ENCODE measurements at places on chromosomes 2 and 18. TPM values are rescaled to one million over a fixed set of nuclear protein-coding genes. Genes with fewer than 3 reads are reported as not detected.

DNA sequence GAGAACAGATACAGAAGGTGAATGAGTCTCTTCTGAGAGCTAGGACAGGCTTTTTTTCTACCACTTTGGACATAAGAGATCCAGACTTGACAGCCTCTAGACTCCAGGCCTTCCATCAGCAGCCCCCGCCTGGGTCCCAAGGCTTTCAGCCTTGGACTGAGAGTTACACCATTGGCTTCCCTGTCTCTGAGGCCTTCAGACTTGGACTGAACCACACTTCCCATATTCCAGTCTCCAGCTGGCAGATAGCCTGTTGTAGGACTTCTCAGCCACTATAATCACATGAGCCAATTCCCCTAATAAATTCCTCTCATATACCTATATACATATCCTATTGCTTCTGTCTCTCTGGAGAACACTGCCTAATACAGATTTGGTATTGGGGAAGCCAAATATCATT is 128.2 kb downstream of the MCFD2 start:
- DNase-seq, result no peak

GRCh38 chr18:40159141-40160017 is 1795.7 kb upstream of the PIK3C3 start:
- DNase-seq, result no peak

GRCh38 chr18:3234457-3234856 is 13.1 kb upstream of the MYL12A start:
- DNase-seq, result no peak

DNA sequence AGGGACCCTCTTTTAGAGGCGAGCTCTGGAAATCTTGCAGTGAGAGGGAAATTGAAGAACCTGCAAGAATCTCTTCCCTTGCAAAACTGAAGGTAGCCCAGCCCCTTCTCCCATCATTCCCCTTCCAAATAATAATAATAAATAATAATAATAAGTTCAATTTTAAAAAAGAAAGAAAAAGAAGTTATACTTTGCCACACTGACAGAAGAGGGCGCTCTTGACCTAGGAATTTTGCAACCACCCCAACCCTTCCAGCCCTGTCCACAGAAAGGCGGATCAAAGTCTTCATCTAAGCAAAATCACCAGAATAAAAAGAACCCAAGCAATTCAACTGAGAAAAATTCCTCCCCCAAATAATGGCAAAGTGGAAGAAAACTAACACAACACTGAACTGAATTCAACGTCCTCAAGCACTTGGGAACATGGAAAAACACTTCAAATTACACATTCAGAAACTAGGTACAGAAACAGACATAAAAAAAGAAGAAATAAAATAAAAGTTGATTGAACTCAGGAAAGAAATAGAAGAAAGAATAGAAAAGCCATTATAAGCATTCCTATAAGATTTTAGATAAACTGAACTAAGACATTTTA is 98.9 kb upstream of the GLS start:
- no peak for DNase-seq

GRCh38 chr2:74959106-74959751 is 786 bp downstream of the POLE4 start:
- DNase-seq, result no peak

DNA sequence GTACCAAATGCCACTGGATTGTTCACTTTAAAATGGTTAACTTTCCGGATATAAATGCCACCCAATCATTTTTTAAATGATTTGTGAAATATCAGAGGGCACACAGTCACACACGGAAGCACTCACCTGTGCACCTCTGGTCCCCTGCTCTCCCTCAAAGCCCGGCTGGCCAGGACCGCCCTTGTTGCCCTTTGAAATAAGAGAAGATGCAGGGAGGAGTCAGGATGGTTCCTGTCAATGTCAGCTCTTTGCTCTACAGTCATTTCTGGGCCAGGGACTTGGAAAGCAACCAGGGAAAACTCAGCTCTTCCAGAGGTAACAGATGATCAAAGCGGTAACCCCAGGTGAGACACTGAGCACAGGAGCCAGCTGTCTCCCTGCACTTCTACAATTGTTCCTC is 60.7 kb downstream of the COL6A3 start:
- DNase-seq, result no peak

GRCh38 chr2:234960175-234961088 is 8.6 kb downstream of the SH3BP4 start:
- DNase-seq, result no peak

- DNase-seq, result no peak
Observed at GRCh38 chr2:20422402-20423271, 24.2 kb upstream of the RHOB start.

GRCh38 chr2:30147715-30148610 is 1.2 kb downstream of the YPEL5 start:
- no peak for DNase-seq

- DNase-seq, result peak; percentile 59
Observed at GRCh38 chr18:58793361-58793760, 71.3 kb upstream of the ZNF532 start.

DNA sequence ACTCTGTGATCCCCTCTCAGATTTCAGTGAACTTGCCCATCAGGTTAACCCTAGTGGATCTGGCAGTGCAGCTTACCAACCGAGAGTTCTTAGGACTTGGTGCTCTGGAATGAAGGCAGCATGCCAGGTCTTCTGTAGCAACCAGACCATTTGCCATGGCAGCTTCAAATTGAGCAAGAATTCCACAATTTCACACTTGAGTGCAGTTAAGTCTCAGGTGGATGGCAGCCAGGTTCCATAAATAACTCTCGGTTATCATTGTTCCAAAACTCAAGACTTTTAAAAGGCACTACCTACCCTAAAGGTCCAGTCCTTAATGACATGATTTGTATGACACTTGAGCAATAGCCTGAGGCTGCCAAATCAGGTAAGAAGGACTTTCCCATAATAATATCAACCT is 48.1 kb downstream of the GALNT3 start:
- peak; percentile 80 for DNase-seq

DNA sequence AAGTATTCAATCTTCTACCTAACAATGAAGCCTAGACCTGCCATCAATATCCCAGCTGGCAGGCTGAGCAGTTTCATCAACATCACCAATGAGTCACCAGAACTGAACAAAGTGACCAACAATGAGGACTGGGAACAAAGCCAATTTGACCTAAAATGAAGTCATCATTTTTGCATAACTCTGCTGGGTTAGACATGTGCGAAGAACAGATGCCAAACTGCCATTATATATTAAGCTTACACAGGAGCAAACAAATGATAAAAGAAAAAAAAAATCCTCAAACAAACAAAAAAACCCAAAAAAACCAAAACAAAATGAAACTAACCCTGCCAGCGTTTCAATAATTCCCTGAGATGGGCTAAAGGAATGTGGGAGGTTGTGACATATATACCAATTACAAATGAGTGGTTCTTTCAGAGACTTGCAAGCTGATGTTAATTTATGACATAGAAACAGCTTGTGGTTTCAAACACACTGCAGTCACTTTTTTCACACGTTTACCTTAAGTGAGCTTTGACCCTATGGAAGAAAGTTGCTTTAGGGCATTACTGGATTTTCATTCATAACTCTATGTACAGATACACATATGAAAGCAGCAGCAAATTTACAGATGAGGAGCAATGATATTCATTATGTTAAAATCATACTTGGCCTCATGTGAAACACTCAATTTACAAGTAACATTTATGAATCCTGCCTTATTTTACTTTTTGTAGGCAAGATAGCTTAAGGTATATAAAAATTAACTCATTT is 56.9 kb upstream of the CCDC141 start:
- DNase-seq, result peak; percentile 96

DNA sequence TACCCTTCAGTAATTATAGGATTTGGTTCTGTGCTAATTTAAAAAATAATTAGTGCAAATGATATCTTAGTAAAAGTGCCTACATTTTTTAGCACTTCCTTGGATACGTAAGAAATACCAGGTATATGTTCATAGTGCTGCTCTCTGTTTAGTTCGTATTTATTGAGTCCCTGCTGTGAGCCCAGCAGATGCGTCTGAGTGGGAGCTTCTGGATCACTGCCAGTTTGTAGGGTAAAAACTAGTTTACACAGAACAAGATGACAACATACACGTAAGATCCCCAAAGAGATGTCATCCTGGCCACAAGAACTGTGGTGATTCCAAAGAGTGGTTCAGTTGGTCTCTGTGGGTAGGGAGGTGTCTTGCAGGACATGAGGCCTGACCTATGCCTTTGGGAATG is 103.2 kb downstream of the CTIF start:
- DNase-seq, result no peak

- DNase-seq, result no peak
Observed at GRCh38 chr2:232432598-232433184, 23.3 kb upstream of the ALPI start.

DNA sequence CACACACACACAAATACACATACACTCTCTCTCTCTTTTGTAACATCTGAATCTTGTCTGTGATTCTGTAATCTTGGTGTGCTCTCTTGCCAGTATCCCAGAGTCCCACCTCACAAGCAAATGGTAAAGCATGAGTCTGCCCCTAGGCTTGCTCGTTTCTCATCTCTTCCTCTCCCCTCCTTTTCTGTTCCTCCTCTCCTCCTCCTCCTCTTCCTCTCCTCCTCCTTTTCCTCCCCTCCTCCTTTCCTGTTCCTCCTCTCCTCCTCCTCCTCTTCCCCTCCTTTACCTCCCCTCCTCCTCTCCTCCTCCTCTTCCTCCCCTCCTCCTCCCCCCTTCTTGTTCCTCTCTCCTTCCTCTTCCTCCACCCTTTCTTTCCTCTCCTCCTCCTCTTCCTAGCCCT is 59.0 kb downstream of the TNFRSF11A start:
- DNase-seq, result no peak

DNA sequence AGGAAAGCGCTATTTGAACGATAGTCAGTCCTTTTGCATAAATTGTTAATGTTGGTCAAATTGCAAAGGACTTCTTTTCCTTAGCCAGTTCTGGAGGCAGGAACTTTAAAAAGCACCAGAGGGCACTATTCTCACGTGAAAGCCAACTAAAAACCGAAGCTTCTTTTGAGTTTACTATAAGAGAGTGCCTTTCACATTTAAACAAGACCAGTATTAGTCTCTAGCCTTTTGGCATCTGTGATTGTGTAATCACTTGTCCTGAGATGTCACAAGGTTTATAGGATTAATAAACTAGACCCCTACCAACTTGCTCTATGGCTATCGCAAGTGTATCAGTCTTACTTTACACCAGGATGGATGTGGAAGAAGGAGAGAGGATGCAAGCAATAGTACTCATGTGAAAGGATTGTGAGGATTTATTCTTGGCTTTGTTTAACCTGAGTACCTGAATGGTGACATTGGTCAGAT is 14.4 kb upstream of the STAT4 start:
- no peak for DNase-seq

DNA sequence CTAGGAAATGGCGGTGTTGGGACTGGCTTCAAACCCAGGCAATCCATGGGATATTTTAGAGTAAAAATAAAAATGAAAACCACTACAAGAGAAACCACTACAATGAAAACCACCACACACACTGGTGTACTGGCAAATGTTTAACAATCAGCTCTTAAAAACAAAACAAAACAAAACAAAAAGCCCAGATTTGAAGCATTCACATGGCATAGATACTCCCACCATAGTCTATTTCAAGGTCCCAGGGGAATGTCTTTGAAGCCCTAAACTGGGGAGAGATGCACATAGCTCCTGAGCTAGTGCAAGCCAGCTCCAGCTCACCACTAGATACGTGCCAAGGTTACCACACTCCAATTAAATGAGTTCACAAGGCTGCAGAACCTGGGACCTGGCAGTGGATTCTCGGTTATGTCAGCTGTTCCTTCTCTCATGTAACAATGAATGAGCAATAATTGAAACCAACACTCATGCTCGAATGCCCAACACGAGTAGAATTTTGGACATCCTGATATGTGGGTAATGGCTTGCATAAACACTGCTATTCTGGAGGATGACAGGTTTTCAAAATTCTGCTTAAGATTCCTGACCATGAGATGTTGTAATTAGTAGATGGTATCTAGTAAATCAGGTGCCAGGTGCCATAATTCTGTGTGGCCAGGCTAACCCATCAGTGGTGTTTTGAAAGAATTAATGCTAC is 102.2 kb downstream of the OSBPL6 start:
- no peak for DNase-seq

- DNase-seq, result no peak
Observed at GRCh38 chr2:190948671-190949070, 65.3 kb downstream of the STAT1 start.

DNA sequence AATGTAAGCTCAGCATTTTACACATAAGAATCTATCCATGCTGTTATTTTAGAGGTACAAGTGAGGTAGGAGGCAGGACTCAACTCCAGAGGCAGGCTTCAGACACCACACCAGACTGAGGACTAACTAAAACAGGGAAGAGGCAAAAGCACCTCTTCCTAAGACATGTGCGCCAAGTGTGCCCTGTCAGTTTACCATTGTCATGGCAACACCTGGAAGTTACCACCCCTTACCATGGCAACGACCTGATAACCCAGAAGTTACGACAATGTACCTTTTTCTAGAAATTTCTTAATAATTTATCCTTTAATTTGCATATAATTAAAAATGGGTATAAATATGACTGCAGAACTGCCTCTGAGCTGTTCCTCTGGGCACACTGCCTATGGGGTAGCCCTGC is 160.1 kb downstream of the FAM124B start:
- DNase-seq, result no peak

DNA sequence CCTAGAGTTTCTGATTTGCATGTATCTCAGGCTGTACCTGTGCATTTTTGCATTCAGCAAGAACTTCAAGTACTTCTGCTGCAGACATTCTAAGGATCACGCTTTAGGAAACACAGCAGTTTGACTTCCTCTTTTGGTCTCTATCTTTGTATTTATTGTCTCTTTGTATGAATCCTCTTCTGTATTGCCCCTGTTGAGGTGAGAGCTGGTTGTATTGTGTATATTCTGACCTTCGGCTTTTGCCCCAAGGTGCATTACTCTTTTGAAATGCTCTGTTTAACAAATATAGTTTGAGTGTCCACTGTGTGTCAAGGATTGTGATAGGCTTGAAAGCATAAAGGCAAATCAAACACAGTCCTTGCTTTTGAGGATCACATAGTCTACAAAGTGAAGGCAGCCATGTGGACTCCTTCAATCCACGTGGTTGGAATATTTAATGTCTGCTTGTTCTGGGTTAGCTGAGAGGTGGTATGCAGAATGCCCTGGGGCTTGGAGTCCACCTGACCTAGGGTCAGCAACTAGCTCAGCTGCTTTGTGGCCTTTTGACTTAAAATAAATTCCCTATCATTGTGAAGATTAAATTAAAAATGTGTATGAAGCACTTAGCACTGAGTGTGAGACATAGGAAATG is 108.1 kb downstream of the LYPD6 start:
- no peak for DNase-seq

DNA sequence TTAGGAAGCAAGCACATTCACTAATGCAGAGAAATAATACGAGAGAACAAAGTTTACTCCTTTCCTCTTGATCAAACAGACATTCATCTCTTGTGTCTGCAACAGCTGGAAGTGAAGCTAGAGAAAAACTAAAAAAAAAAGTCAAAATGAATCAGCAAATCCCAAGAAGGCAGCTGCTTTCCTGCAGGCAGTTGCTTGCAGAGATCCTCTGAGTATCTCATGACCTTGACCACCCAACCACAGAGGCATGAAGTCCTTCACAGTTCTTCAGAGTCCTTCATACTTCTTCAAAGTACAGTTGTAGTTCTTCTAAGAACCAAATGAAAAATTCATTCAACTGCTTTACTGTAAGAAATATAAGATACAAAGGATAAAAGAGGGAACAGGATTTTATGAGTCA is 97.2 kb upstream of the ACVR1C start:
- no peak for DNase-seq

Gene AQP12A
- not detected for total RNA-seq

Gene LYG1
- total RNA-seq, result 0.12 TPM

Gene SP140
- 4.6 TPM for total RNA-seq

Gene DLX2
- 0.12 TPM for total RNA-seq

Gene C2orf74
- total RNA-seq, result 4.4 TPM

Gene ACTG2
- not detected for total RNA-seq

Gene RPIA
- total RNA-seq, result 8.0 TPM

Gene RNF125
- total RNA-seq, result 0.72 TPM

Gene BCL2
- 4.7 TPM for total RNA-seq

Gene CFAP53
- total RNA-seq, result 0.22 TPM

Gene UGT1A3
- not detected for total RNA-seq

Measured in epithelial cell of proximal tubule (primary cell).